ENCODE measurements at places on chromosomes 4 and X.

GRCh38 chrX:81259714-81260395 lies 58.0 kb downstream of the SH3BGRL start:
- peak; percentile 34 for DNase-seq

DNA sequence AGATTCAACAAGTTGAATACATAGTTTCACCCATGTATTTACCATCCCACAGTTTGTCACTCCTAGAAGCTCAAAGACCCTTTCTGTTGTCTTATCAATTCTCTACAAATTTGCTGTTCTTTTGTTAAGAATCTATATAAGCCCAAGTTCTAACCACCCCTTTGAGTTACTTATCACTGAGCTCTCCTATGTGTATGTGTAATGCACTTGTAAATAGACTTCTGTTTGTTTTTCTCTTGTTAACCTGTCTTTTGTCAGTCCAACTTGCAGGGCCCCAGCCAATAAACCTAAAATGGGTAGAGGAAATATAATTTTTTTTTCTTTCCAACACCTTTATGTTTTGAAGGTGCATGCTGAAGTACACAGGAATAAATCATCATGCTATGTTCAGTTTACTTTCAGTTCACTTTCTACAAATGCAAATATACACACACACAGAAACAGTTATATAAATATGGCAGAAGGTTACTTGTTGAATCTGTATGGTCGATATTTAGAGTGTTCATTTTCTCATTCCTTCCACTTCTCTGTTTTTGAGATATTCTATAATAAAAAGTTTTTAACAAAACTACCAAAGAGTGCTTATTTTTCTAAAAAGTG lies 22.3 kb upstream of the CLOCK start:
- no peak for DNase-seq

GRCh38 chr4:150682126-150682525 lies 100.2 kb downstream of the MAB21L2 start:
- DNase-seq, result no peak

- no peak for DNase-seq
Observed at GRCh38 chr4:26074712-26075430, 160.9 kb downstream of the SMIM20 start.

DNA sequence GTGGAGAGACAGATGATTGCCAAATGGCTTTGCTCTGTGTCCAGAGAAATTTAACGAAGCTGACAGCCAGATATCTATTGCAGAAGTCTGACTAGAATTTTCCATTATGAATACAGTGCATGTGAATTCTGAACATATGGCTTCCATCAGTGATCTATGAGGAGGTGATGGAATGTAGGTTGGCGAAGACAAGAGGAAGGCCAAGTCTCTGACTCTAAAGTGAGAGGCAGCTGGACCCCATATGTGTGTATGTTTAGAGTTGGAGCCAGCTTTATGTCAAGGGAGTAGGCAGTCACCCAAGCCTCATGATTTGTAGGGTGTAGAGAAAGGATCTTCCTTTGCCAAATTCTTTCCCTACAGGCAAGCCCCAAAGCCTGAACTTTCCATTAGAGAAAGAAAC lies 76.2 kb upstream of the TEX13D start:
- peak; percentile 5 for DNase-seq

DNA sequence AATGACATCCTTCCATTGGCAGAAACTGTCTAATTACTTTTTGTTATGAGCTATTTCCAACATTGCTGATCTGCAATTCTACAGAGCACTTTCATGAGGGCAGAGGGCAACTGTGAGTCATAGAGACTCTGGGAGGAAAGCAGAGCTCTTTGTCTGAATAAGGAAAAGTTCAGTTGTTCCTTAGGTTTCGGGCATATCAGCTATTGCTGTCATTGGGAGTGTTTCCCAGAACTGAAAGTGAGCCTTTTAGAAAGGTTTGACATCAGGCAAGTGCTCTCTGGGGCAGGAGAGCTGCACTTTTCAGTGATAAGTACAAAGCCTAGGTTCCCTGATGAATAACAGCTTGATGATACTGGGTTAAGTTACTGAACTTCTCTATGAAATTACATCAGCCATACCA lies 119.2 kb upstream of the EDNRA start:
- peak; percentile 94 for DNase-seq

GRCh38 chr4:156643826-156644225 lies 327.8 kb downstream of the PDGFC start:
- no peak for DNase-seq

DNA sequence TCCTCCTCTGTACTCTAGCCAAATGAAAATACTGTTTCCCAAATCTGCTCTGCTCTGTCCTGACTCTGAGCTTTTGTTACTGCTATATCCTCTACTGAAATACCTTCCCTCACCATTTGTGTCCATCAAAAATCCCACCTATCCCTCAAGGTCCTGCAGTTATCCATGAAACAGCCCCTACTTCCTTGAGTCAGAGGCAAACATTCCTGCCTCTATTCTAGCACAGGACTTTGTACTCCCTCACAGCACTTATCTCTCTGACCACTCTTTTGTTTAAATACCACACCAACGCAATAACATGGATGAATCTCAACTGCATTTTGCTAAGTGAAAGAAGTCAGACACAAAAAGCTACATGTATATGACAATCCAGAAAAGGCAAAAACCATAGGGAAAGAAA lies 10.5 kb upstream of the RNF128 start:
- DNase-seq, result no peak

DNA sequence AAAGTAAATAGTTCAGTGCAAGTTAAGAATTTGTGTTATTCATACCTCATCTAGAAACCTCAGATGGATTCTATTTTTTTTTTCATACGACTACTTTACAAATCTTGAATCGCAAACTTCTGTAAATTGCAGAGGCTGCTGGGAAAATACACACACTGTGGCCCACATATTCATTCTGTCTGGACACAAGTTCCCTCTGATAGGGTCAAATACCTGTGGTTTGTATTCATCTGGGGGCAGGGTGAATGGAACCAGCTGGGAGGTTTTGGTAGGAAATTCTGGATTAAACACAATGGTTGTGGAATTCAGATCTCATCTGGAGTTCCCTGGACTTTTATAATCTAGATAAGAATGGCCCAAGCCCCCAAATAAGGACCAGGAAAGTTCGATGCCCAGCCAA lies 56.2 kb downstream of the SPATA18 start:
- peak; percentile 26 for DNase-seq

DNA sequence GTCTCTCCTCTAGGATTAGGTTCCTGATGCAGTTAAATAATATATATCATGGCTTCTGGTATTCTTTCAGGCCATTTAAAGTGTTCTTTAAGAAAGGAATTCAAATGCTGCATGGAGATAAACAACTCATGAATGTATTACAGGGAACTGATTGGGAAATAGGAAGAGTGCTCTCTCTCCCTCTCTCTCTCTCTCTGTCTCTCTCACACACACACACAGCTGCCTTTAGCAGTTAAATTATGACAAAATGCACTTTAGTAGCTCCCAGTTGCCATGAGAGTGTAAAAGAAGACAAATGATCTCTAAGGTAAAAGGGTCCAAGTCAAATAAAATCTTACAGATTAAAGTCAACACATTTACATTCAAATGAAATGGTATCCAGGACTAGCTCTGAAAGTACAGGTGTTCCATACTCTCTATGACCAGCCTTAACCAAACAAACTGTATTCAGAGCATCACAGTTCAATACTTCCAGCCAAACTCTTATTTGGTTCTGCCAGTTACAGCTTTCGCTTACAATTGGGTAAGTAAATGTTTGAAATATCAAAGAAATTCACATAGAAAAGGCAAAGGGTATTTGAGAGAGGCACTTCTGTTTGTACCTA lies 94.7 kb upstream of the CXXC4 start:
- no peak for DNase-seq

DNA sequence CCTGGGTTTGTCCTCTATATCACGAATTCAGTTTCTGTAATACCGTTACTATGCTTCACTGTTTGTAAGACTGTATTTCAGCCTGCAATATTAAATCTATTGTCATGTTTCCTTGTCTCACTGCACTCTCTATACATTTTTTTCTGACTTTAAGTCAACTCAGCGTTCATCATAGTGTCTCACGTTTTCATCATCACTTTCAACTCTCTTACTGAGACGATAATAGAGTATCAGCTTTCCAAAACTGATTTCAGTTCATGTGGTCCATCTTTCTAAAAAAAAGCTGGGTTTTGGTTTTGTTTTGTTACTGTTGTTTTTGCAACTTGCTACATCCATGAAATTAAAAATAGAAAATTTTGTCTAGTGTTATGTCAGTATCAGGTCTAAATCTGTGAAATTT lies 147.7 kb downstream of the TMEM47 start:
- no peak for DNase-seq

GRCh38 chrX:45454290-45454689 lies 253.6 kb upstream of the DIPK2B start:
- no peak for DNase-seq

- no peak for DNase-seq
Observed at GRCh38 chr4:19941434-19941833, 310.3 kb upstream of the SLIT2 start.

- no peak for DNase-seq
Observed at GRCh38 chr4:94695384-94695783, 62.4 kb upstream of the BMPR1B start.

- no peak for DNase-seq
Observed at GRCh38 chr4:79325864-79326328, at the start of gene NAA11. Gene NAA11, minus strand, starts transcription at chr4:79326061. Its CDS starts 184 bp downstream, at chr4:79325877.

DNA sequence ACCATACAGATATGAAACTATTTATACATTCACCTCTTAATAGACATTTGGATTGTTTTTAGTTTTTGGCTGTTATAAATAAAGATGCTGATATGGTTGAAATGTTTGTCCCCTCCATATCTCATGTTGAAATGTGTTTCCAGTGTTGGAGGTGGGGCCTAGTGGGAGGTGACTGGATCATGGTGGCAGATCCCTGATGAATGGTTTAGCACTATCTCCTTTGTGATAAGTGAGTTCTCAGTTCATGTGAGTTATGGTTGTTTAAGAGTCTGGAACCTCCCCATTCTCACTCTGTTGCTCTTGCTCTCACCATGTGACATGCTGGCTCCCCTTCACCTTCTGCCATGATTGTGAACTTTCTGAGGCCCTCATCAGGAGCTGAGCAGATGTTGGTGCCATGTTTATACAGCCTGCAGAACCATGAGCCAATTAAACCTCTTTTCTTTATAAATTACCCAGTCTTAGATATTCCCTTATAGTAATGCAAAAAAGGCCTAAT lies 12.2 kb upstream of the CLGN start:
- no peak for DNase-seq

GRCh38 chr4:62528874-62529273 lies 1328.7 kb downstream of the ADGRL3 start:
- no peak for DNase-seq

DNA sequence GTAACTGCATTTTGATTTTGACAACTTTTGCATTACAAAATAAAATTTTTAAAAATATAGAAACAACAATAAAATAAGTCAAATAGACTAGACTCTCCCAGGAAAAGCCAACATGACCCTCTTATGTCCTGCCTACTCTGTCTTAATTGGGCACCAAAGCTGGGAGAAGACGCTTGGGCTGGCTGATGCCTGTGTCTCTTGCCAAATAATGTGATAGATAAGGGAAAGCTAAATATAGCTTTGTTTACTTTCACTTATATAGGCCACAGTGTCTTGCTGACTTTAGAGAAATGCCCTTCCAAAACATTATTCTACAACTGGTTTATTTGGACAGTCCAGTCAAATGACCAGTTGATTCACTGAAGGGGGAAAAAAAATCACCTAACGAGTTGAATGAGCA lies 54.2 kb downstream of the FMR1NB start:
- DNase-seq, result no peak

DNA sequence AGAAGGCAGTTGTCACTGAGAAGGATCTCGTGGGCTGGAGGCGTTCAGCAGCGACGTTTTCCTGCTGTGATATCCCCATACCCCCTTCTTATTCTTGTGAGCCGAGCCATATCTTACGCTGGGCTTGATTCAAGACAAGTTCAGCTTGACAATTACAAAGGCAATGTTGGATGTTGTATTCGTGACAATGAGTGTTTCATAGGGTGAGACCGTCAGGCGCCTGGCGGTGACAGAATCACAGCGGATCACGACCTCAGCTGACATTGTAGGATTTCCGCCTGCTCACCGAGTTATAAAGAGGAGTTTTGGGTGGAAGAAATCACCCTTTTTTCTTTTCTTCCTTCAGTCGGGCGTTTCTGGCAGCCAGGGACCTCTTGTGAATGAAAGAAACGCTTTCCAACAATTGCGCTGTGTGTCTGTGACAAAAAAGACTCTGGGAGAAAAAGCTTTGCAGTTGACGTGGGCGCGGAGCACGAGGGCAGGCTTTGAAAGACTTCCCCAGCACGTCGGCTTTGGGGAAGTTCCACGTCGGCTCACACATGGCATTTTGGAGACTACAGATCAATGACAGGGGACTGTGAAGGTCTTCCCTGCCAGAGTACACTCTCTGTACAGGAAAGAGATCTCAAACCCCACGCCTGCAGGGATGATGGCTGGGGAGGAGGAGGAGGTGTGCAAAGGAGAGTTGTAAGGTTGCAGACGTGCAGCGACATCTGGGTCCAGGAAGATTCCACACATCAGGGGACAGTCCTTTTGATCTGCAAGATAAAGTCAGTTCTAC lies 135.4 kb downstream of the CRLF2 start:
- DNase-seq, result no peak

- peak; percentile 50 for DNase-seq
Observed at GRCh38 chr4:110211007-110211769, 12.8 kb upstream of the ELOVL6 start.

DNA sequence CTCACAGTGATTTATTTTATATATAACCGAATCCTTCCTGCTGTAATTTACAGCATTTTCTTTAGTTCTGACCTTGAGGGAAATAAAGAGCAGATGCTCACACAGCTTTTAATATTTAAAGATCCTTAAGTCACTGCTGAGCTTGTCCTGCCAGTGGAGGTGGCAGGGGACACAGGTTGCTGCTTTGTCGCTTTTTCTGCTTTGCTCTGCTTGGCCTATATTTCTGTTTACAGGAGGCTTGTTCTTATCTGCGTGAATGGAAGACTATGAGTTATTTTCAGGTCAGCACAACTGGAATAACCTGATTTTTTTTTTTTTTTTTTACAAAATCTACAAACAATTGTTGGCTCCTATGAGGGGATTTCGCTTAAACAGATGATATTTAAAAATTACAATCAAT lies 2.3 kb downstream of the TXK start:
- no peak for DNase-seq

DNA sequence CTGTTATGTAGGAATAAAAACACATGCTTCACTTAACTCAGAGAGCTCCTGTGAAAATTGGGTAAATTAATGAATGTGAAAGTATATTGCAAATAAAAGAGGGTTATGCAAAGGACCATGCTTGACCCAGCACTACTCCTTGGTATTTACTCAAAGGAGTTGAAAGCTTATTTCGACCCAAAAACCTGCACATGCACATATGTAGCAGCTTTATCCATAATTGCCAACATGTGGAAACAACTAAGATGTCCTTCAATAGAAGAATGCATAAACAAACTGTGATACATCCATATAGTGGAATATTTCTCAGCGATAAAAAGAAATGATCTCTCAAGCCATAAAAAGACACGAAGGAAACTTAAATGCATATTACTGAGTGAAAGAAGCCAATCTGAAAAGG lies 41.7 kb upstream of the SRD5A3 start:
- DNase-seq, result no peak
